ENCODE measurements at places on chromosomes 13 and 19. TPM values are rescaled to one million over a fixed set of nuclear protein-coding genes. Genes with fewer than 3 reads are reported as not detected.
A peak's percentile ranks its signal among the peaks of the same experiment; 100 is the strongest.

DNA sequence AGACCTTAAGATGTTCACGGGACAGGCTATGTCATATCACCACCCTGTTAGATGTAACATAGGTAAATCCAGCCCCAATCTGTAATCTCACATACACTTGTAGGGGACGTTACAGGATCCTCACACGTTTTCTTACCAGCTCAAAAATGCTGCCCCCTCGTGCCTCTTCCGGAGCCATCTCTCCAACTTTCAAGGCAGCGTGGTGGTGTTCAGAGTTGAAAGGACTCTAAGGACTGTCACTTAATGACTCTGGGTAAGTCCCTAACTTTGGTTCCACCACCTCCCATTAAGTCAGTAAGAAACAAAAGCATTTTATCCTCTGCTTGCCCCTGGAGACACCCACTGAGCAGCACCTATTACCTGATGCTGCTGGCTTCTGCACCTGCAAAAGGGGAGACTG lies 4.4 kb downstream of the MED26 start:
- no peak for DNase-seq

DNA sequence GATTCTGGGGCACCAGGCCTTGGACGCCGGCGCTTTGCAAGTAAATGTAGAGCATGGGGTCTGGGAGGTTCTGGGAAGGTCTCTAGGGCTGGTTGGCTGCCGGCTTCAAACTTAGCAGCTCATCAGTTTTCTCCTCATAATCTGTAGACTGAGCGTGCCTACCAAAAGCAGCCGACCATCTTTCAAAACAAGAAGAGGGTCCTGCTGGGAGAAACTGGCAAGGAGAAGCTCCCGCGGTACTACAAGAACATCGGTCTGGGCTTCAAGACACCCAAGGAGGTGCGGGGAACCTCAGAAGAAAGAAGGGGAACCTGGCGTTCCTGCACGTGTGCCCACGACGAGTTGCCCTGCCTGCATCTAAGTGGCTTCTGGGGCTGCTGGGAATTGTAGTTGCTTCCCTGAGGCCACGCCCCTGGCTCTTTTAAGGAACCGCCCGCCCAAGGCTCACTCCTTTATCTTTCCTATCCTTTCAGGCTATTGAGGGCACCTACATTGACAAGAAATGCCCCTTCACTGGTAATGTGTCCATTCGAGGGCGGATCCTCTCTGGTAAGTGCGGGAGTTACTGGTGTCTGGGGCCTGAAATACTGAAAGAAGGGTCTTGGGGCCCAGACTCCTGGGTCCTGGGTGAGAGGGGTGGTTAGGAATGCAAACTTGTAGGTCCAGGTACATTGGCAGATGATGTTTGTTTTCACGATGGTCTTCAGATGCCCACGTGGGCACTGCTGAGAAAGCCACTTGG lies 984 bp downstream of the RPS11 start:
- peak; percentile 81 for DNase-seq

ZNF577 gene
- total RNA-seq = 9.6 TPM

GRCh38 chr13:103351035-103351828 lies 285.0 kb upstream of the SLC10A2 start:
- no peak for DNase-seq

HPN gene
- not detected for total RNA-seq

DNA sequence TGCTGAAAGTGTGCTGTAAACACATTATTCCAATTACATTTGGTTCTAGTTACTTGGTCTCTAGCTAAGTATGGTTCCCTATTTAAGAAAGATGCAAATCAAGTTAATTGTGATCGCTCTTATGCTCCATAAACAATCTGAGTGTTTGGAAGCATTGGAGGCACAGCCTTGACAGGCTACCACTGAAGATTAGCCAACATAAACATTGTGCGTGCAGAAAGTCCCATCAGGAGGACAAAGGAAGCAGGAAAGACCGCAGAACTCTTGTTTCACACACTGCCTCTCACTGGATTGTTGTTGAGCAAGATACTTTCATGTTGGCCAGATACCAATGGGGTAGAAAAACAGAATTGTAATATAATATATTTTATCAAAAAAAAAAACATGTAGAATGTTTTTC lies 814.4 kb downstream of the EFNB2 start:
- DNase-seq = no peak

GRCh38 chr13:51041126-51041525 lies 69.9 kb downstream of the C13orf42 start:
- DNase-seq = no peak

- DNase-seq = no peak
These were observed 5.6 kb downstream of the PLEKHA4 start for GRCh38 chr19:48862827-48863226.
